ELF-1 (cell line): ENCODE measurements at places on chromosomes 1 and 21.
A peak's percentile ranks its signal among the peaks of the same experiment; 100 is the strongest.

GRCh38 chr1:85576642-85577418 is 3.7 kb upstream of the CCN1 start:
- peak; percentile 91 for DNase-seq

GRCh38 chr1:55986003-55986402 is 593.4 kb downstream of the PLPP3 start:
- DNase-seq: no peak

GRCh38 chr1:23451441-23451840 is 26.9 kb upstream of the TCEA3 start:
- DNase-seq: no peak

DNA sequence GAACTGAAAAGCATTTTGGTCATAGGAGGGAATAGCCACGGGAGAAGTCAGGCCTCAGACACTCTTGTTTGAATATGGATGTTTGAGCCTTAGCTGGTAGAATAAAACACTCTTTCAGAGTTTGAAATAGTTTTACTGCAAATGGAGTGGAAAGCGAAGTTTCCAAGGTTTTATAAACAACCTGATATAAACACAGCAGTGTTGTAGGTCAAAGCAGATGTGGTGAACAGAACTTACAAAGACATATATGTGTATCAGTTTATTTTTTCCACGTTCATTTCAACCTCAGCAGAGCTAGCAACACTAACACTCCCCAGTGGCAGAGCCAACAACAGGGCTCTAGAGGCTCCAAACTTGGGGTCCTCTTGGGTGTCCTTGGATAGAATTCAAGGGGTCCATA is 89.9 kb downstream of the WLS start:
- DNase-seq: no peak

- DNase-seq: peak; percentile 34
Measured at GRCh38 chr1:25554886-25555752, 11.7 kb downstream of the LDLRAP1 start.

DNA sequence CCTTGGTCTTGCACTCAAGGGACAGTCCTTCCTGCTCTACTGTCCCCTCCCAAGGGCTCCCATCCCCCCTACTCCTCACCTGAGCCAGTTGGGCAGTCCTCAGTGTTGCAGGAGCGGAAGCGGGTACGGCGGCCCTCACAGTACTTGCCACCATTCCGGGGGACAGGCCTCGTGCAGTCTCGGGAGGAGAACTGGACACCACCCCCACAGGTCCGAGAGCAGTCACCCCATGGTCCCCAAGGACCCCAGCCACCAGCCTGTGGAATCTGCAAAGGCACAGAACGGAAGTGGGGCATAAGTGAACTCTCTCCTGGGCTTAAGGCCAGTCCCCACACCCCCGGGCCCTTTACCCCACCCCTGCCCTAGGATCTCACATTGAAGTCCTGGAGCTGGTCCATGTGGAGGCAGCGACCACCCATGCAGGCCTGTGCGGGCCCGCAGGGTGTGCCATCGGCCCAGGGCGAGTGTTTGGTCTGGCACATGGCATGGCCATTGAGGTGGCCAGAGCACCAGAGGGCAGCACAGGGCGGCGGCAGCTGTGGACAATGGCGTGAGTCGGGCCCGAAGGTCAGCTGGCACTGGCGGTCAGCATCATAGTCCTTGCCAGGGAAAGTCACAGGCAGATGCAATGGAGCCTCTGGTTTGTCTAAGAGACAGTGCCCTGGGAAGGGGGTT is 5.2 kb downstream of the ADAMTS4 start:
- DNase-seq: no peak

- DNase-seq: no peak
Measured at GRCh38 chr1:109296782-109297181, 10.0 kb downstream of the MYBPHL start.

GRCh38 chr21:15171546-15171945 is 106.7 kb upstream of the NRIP1 start:
- DNase-seq: no peak

- DNase-seq: peak; percentile 49
Measured at GRCh38 chr21:40386294-40386911, 460.6 kb downstream of the DSCAM start.

GRCh38 chr1:224761245-224761644 is 145.1 kb downstream of the CNIH3 start:
- DNase-seq: no peak

DNA sequence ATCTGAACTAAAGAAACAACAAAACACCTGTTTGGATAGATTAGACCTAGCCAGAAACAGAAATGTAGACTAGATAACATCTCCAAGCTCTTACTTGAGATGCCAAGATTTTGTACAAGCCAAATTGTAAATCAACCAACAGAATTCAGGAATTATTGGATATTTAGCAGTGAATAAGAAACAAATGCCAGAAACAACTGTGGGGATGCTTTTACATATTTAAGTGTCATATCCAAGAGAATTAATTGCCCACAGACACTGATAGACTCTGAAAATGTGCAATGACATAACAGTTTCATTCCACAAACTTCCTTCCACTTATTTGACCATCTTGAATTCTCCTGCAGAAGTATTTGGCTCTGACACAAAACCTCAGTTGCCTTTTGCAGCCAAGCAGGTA is 92.3 kb downstream of the SGIP1 start:
- DNase-seq: no peak

DNA sequence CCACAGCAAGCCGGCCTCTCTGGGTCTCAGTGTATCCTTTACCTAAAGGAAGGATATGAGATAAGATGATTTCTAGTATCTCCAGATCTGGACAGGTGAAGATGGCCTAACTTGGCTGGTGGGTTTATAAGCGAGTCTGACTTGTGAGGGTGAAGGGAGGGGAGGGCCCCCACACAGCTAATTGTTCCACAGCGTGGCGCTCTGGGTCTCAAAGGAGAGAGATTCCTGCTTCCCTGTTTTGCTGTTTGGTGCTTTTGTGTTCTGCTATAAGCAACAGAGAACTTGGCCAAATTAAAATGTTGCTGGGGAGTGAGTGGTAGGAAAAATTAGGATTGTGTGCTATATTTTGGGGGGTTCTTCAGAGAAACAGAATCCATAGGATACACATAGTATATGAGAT is 28.9 kb upstream of the NLRP3 start:
- no peak for DNase-seq

DNA sequence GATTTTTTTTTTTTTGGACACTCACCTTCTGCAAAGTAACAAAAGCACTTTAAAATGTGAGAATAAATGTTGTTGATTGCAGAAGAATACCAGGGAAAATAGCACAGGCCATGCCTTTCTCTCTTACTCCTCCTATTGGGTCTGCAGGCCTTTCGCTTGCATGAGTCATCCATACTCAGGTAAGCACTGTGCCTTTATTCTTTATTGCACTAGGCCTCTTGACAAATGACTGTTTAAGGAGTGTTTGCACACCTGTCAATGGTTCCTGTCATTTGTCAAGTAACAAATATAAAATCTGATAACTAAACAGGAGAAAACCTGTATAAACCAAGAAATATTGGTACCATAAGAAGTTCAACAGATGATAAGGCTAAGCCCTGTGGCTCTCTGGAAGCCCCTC is 106.5 kb downstream of the RGS7 start:
- no peak for DNase-seq

DNA sequence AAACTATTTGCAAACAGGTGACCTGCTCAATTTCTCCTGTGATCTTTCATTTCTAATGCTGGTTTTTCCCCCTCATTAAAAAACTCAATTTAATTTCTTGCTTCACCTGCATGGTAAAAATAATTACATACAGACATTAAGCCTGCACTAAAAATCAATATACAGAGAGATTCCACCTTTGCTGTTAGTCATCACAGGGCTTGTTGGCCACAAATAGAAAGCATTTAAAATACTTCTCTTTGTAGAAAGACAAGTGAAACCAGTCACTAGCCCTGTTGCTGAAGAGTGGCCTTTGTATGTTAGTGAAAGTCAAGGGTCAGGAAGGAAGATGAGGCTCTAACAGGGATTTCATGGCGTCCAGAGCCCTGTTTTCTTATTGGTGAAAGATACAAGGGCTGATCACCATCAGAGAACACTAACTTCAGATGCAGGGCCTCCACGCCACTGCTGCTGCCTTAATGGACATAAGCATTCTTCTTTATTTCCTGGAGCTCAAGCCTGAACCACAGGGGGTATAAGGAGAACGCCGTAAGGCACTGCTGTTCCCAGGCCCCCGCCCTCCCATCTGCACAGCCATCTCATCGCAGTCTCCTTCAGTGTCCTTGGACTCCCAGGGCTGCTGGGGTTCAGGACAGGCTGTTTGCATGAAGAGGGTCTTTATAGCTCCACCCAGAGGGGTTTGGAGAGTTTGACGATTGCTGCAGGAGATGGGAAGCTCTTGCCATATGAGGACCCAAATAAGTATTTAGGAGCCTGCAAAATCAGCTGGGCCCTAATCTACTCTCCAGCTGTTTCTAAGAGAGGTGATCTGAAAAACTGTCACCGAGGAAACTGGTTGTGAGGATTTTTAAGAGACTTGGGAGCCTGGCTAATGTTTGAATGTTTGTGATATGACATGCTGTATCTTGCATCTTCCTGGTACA is 117.3 kb upstream of the IRF2BP2 start:
- DNase-seq: peak; percentile 56

GRCh38 chr1:3501856-3502640 is 47.6 kb downstream of the ARHGEF16 start:
- peak; percentile 91 for DNase-seq

GRCh38 chr1:31835415-31835814 is 19.6 kb upstream of the SPOCD1 start:
- no peak for DNase-seq

DNA sequence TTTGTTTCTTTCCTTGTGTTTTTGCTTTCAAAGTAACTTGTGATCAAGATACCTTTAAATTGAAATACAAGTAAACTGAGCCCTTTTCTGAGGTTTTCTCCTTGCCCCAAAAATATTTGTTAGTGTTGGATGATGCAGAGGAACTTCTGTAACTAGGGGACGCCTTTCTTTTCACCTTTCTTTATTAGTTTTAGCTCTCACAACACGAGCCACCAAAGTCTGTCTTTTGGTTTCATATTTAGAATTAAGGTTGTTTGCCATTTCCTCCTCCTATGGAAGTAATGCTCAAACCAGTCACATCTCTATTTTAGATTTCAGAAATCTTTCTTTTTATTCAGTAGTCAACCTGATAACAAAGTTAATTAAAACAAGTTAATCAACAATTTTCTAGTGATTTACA is 120.8 kb downstream of the ZP4 start:
- no peak for DNase-seq

DNA sequence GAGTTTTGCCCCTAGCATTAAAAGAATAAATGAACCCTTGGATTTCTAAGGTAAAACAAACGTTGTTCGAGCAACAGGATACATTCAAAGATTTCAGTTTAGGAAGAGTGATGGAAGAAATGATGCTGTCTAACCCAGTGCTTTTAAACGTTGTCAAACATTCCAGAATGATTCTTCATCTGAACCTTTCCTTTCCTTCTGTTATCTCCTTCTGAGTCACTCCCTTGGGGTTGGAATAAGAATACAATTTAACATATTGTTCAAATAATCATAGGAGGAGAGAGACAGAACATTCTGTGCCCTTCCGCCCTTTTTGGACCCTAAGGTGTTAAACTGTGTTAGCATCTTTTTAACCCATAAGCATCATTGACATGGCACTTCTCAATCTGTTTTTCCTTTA is 61.1 kb upstream of the RCOR3 start:
- DNase-seq: no peak

- no peak for DNase-seq
Measured at GRCh38 chr1:224486801-224487583, 52.4 kb upstream of the WDR26 start.

- no peak for DNase-seq
Measured at GRCh38 chr1:112719706-112720105, 4.6 kb upstream of the PPM1J start.

DNA sequence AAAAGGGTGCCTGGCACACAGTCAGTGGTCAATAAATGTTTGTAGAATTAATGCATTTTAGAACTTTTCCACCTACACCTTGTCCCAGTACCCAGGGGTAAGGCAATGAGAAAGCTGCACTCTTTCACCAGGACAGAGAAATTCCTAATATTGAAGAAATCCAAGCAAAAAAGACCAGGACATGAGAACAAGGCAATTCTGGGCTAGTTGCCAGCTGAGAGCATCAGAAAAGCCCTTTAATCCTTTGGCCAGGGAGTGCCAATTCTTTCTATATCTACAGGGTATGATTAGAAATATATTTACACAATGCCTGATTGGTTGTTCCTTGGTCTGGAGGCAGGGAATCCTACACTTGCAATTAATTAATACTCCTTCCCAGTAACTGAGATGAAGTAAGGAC is 492.4 kb upstream of the NFIA start:
- no peak for DNase-seq

- no peak for DNase-seq
Measured at GRCh38 chr1:118905196-118905595, 82.9 kb downstream of the TBX15 start.

DNA sequence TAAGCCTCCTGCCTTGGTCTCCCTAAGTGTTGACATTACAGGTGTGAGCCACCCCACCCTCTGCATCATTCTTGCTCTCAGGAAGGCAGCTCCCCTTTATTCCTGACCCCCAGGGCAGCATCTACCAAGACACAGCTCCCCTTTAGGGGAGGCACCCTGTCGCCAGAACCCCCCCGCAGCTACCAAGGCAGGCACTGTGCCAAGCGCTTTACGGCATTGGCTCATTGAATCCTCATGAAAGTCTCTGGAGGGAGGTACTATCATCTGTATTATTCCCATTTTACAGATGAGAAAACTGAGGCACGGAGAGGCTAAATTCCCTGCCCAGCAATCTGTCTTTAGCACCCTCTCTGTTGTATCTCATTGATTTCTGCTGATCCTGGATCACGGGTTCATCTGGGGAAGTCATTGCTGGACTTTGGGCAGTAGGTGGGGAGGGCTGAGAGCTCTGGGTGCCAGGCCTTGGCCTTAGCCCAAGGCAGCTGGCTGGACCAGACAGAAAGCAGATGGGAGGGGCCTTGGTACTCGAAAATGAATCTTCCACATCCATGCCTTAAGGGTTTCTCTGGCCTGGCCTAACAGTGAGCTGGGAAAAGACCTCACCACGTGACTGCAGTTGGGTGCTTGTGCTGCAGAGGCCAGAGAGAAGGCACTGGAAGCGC is 5.9 kb downstream of the PLOD1 start:
- DNase-seq: peak; percentile 64

DNA sequence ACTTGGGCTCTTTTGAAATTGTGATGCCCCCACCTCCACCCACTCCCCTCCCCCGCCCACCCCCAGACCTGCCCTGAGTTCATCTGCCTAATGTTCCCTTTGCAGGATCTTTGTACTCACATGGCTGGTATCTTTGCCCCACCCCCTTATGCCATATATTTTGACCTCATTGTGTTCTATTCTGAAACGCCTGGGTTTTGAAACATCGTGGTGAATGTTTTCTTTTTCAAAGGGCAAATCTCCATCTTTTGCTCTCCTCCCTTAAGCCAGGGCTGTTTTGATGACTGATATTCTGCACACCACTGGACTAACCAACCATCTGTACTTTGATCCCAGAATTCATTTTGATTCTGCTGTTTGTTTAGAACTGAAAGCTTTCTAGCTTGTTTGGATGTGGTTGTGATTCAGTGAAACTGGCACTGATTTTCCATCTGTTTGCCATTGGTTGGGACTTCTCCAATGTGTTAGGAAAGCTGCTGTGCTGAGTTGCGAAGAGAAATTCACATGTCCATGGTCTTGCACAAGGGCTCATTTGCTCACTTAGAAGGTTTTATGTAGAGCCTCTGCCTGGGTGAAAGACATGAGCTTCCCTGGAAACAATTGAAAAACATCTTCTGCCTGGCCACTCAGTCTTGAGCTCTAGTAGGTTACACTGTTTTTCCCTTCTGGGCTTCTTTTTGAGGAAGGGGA is 16.5 kb downstream of the SMAP2 start:
- no peak for DNase-seq

GRCh38 chr1:18919197-18919905 is 17.0 kb upstream of the ALDH4A1 start:
- DNase-seq: no peak
